Thyroid gland (tissue), 4 donors: ENCODE measurements at places on chromosomes 2 and 18.

- DNase-seq = no peak
Observed at GRCh38 chr2:30656079-30656478, 151.2 kb downstream of the CAPN13 start.

- DNase-seq = no peak
Observed at GRCh38 chr2:36399050-36399449, 43.5 kb downstream of the CRIM1 start.

GRCh38 chr18:302097-302496 is 34.2 kb upstream of the THOC1 start:
- no peak for DNase-seq

DNA sequence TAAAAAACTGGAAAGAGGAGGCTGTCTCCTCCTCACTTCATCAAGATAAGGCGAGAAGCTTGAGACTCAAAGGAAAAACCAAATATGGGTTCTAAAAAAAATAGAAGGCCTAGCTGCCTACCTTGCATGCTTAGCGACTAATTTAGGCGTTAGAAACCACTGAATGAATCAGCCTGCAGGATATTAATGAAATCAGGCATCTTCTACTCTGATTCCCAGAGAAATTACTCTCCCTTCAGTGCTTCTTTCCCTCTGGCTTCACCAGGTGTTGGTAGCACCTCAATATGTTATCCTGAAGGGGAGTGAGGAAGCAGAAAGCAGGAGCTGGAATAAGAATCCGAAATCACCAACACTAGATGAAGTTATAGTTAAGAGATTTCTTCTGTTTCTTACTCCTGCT is 749.8 kb upstream of the NRXN1 start:
- no peak for DNase-seq

- DNase-seq = no peak
Observed at GRCh38 chr18:70338890-70339289, 50.0 kb downstream of the SOCS6 start.
